ENCODE measurements at places on chromosomes 11 and 22.

DNA sequence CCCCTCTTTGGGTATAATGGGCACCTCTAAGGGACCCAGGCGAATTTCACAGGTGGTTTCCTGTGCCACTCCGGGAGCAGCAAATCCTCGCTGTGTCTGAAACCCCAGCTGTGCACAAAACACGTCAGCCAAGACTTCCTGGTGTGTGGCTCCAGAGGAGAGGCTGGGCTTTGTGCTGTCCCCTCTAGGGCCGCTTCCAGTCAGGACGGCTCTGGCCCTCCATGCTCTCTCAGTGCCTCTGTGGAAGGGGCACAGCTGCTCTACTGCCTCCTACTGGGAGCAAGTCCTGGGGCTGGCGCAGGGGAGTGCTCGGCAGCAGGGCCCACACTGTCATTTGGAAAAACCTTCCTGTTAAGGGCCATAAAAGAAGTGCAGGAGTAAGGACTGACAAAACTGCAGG, 23.7 kb upstream of the ARFGAP3 start:
- DNase-seq: no peak

DNA sequence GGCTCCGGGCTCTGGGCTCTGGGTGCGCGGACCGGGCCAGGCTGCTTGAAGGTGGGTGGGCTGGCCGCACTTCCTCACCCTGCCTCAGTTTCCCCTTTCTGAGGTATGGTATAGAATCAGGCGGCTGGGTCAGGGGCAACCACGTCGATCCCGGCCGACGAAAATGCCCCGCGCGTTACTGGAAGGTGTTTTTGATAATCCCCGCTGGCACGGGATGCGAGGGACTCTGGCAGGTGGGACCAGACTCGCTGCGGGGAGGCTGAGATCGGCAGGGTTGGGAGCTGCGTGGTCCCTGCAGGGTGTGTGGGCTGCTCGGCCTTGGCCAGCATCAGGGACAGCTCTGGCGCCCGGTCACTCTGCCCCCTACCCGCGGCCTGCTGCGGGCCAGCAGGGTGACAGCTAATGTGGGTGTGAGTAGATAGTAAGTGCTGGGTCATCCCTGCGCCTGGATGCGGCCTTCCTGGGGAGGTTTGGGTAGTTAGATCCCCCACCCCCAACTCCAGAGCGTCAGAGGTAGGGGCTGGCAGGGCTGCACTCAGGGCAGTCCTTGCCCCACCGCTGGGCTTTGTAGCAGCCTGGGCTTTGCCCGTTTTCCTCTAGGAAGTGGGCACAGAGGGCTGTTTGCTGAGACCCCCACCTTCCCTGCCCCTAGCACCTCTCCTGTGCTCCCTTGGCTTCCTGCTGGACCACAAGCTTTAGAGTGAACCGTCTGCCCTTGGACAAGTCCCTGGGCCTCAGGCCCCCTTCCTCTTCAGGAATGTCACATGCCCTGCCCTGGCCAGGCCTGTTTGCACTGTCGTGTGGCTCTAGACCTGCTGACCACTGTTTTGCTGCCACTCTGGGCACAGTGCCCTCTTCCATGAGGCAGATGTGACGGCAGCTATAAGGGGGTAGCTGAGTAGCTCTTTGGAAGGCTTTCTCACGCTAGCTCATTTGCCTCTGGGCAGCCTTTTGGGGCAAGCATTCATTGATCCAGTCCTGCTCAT, 579 bp downstream of the TANGO2 start:
- no peak for DNase-seq

- peak; percentile 82 for DNase-seq
Measured at GRCh38 chr11:128814856-128815705, 52.0 kb downstream of the KCNJ1 start.

- no peak for DNase-seq
Measured at GRCh38 chr11:120501440-120501839, 10.1 kb upstream of the GRIK4 start.

DNA sequence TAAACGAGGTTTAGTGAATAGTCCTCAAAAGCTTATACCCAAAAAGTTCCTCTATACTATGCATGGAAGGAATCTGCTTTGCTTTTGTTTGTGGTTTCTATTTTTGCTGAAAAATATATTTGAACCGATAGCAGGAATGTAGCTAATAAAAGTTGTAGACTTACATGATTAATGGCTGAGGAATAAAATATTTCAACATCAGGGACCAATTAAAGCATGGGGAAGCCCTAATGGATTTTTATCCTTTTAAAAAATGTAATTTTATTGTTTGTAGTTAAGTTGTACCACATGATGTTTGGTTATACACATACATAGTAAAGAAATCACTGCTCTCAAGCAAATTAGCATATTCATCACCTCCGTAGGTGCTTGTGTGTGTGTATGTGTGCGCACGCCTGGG, 295.3 kb upstream of the CNTN5 start:
- DNase-seq: no peak

GRCh38 chr11:92070026-92070889, 154.4 kb upstream of the FAT3 start:
- no peak for DNase-seq

GRCh38 chr22:24471570-24471969, 23.6 kb upstream of the UPB1 start:
- no peak for DNase-seq

DNA sequence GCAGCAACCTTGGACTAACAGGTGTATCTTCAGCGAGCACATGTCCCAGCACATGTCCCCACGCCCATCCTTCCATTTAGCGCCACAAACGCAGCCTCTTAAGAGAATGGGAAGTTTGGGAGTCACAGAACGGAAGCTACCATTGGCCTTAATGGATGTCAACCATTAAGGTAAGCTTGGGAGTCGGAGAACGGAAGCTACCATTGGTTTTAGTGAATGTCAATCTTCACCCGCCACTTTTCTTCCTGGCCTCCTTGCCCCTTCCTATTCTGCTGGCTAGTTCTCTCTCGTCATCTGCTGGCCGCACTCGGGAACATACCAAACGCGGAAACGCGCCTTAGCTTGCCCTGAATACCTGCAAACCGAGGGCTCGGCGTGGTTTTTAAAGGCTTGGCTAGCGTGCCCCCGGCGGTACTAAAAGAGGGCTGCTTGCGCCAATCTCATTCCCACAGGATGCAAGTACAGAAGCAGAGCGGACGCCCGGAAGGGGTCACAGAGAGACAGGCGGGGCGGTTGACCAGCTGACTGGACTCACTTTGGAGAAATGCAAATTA, 24.3 kb downstream of the GLYATL1 start:
- DNase-seq: peak; percentile 57

- no peak for DNase-seq
Measured at GRCh38 chr11:86418917-86419316, 44.2 kb downstream of the CCDC81 start.

DNA sequence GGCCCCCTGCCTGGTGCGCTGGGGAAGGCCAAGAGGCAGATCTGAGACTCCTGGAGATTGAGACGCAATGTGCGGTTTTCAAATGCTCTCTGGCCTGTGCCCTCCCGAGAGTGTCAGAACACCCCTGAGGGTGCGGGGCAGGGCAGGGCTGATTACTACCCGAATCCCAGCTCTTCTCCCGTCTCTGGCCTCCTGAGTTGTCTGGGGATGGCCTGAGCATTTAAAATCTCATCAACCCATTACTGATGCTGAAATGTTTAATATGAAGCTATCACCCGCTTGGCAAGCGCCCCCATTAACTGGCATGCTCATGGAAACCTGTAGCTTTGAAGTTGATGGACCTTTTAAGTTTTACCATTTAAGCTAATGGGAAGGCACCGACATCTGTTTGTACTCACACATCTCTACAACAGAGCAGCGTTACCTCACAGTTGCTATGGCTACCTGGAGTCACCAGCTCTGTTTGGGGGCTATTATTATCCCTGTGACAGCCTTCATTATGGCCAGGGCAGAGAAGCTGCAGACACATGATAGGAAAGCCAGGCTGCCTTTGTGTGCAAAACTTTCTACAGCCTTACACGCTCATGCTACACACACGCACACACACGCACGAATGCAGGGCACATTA, 3.6 kb upstream of the MB start:
- no peak for DNase-seq

DNA sequence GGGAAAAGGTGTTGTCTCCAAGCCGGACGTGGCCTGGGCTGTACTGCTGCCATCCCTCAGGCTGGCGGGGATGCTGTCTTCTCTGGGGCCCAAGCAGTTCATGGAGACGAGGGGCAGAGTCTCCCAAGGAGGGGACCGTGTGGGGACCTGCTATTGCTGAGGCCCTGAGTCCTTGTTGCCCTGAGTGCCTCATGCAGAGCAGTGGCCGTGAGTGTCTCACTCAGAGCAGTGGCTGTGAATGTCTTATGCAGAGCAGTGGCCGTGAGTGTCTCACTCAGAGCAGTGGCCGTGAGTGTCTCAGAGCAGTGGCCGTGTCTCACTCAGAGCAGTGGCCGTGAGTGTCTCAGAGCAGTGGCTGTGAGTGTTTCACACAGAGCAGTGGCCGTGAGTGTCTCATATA, 54.7 kb downstream of the GRAMD4 start:
- no peak for DNase-seq

GRCh38 chr11:66881451-66881835, 24.6 kb downstream of the LRFN4 start:
- DNase-seq: peak; percentile 55

DNA sequence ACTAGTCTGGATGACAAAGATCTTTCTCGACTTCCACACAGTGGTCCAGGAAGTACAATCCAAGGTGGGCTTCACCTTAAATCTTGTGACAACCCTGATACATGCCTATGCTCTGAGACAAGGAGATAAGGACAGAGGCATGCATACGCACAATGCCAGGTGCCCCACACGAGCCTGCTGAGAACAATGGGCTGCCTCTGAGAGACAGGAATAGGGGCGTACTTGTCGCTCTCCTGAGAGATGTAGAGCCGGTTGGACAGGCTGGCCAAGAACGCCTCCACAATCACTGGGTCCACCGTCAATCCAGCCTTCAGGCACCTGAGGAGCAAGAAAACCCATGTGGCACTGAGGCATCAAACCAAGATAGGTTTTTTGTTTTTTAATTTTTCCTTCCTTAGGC, 25.5 kb downstream of the SERPIND1 start:
- DNase-seq: peak; percentile 27

GRCh38 chr11:15818132-15818842, 538.1 kb downstream of the SOX6 start:
- DNase-seq: no peak

DNA sequence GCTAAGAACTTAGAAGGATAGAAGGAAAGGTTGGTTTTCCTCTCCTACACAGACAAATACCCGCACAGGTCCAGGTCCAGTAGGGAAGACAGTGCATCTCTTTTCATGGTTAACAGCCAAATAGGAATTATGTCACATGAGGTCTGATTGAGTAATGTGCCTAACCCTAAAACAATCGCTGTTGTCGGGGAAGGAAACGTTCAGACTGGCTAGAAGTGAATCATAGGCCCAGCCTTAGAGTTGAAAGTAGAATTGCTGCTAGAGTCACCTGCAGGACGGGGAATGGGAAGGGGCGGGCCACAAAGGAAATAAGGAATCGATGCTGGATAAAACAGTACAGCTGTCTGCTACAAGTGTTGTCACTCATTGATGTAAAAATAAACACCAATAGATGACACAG, 12.4 kb upstream of the HTATIP2 start:
- DNase-seq: no peak

DNA sequence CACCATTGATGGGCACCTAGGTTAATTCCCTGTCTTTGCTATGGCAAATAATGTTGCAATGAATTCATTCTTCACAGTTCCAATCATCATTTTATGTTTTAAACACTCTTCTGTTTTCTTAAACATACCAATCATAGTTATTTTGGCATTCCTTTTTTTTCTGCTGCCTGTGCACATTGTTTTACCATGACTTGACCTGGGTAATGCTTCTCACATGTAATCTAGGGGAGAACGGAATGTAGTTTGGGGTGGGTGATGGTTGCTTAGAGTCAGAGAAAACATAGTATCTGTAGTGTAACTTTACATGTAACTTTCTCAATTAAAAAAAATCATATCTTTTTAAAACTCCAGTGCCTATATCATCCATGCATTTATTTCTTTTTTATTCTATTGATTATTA, 1945.3 kb upstream of the RAG2 start:
- DNase-seq: no peak

GRCh38 chr11:73326929-73327811, 19.1 kb downstream of the ARHGEF17 start:
- no peak for DNase-seq

DNA sequence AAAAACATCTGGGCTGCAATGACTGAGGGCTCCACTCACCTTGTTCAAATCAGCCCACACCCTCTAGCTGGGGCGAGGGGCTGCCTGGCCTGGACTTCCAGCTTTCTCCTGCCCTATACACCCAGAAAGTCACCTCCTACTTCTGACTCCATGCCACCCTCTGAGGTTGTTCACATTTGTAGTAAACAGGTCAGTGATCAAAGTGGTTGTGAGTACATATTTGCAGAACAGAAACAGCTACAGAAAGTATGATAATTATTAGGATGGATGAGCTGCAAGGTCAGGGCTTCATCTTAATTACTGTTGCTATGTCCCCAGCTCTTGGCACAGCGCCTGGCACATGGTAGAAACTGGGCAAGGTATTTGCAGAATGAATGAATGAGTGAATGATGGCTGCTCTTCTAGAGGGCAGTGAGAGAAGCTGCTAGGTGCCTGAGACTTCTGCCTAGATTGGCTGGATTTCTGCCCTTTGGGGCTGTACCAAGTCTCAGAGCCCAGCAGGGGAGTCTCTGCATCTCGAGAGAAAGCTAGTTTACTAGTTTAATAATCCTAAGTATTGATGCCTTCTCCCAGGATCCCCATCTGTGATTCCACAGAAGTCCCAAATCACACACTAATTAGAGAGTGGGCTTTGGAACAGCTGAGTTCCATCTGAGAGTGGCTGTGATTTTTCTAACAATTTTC, 36.0 kb downstream of the SYT13 start:
- DNase-seq: peak; percentile 23

DNA sequence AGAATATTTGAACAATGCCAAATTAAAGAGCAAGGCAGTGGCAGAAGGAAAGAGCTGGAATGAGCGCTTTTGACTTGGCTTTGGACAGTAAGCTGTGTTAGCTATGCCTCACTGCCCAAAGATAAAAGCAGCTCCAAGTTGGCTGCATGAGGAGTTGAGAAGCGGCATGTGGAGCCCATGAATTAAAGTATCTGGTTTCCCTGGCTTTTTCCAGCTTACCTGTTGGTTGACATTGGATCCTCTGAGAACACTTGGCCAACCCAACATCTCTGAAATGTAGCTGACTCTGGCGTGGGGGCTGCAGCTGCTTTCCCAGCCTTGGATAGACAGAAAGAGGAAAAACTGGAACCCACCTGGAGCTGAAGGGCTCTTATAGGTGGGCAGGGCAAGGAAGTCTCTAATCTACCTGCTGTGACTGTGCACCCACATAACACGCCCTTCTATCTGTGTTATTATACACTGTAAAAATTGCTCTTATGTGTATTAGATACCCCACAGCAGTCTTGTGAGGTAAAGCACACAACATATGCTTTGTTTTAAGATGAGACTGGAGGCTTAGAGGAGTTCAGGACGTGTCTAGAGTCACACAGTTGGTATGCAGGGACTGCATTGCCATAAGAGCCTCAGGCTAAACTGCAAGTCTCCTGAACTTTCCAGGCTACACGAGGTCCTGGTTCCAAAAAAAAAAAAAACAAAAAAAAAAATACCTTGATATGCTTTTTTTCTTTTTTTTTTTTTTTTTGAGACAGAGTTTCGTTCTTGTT, 5.8 kb downstream of the UBASH3B start:
- DNase-seq: peak; percentile 61

GRCh38 chr11:120590472-120590871, 78.9 kb downstream of the GRIK4 start:
- DNase-seq: no peak

GRCh38 chr22:22099833-22100812, 117.5 kb upstream of the TOP3B start:
- DNase-seq: peak; percentile 31

GRCh38 chr22:46589871-46590271, 30.3 kb upstream of the GRAMD4 start:
- DNase-seq: no peak
